Neuronal stem cell (in vitro differentiated cells): ENCODE measurements at places on chromosomes 1 and 21.

- DNase-seq = peak; percentile 45
Measured at GRCh38 chr1:20339811-20340457, 49.3 kb downstream of the VWA5B1 start.

- DNase-seq = no peak
Measured at GRCh38 chr1:27979151-27979858, 19.5 kb downstream of the XKR8 start.

GRCh38 chr1:22055463-22055862, 3.0 kb downstream of the CDC42 start:
- DNase-seq = no peak

DNA sequence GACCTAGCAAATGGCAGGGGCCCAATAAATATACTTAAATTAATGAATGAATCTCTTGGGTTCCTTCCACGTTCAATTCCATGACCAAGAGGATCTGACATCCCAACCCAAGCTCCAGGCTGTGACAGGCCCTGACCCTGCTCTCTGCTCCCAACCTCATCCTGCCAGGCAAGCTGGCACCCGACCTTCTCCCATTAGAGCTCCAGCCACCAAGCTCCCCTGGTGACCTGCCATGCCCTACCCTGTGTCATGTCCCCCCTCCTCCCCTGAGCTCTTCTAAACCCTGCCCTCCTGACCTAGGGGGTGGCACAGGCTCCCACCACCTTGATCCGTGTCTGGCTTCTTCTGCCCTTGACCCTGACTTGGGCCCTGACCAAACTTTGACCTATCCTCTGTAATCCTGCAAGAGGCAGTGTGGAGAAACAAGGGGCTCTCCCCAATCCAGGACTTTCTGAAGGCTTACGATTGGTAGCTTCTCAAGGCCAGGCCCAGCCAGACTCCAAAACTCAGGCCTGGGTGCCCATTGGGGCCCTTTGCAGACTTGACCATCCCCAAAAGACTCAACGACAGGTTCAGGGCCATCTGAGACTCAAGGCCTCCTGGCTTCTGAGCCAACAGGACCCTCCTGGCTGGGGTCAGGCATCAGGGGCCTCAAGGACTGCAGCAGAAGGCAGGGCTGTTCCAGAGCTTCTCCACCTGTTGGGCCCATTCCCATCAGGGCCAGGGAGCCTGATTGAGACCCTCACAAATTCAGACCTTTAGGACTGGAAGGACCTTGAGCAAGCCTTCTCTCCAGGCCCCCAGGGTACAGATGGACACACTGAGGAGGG, 249.0 kb downstream of the PTPRU start:
- DNase-seq = no peak

GRCh38 chr21:21067375-21067774, 69.2 kb downstream of the NCAM2 start:
- DNase-seq = no peak
